ENCODE measurements at places on chromosomes 6 and 20.
A peak's percentile ranks its signal among the peaks of the same experiment; 100 is the strongest.

DNA sequence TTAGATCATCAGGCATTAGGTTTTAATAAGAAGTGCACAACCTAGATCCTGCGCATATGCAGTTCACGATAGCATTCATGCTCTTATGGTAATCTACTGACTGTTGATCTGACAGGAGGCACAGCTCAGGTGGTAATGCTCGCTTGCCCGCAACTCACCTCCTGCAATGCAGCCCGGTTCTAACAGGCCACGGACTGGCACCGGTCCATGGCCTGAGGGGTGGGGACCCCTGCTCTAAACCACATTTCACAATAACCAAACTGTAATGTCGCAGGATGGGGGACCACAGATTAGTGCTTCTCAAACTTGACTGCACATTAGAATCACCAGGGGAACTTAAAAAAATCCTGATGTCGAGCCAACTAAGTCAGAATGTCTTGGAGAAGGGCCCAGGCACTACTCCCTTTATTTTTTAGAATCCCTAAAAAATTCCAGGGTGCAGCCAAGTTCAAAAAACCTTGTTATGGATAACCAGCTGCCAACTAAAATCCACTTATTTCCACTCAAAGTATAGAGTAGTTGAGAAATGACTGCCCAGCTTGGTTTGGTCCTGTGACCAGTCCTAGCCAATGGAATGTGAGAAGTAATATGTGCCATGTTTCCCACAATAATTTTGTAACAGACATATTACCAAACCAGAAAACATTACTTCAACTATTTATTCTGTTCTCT, 3.1 kb downstream of the SHPRH start:
- no peak for DNase-seq

DNA sequence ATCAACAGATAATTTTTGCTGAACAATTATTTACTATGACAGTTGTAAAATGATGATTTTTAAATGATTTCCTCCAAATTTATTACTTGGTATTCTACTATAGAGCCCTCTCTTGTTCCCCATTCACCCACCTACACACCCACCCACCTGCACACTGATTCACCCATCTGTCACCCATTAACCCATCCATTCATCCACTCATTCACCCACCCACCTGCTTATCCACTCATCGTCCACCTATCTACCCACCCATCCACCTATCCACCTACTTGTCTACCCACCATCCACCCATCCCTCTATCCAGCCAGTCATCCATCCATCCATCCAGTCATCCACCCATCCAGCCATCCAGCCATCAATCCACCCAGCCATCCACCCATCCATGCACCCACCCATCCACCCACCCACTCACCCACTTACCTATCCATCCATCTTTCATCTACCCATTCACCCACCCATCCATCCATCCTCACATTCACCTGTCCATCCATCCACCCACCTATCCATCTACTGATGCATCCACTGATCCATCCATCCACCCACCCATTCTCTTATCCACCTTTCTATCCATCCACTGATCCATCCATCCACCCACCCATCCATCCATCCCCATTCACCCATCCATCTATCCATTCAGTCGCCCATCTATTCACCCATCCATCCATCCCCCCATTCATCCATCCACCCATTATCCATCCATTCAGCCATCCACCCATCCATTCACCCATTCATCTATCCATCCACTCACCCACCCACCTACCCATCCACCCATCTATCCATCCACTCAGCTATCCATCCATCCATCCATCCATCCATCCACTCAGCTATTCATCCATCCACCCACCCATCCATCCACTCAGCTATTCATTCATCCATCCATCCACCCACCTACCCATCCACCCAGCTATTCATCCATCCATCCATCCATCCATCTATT, 72.0 kb downstream of the SYNJ2 start:
- no peak for DNase-seq

- no peak for DNase-seq
These were observed 806.3 kb upstream of the GJE1 start for GRCh38 chr6:141326426-141326825.

GRCh38 chr6:80179695-80180094, 73.2 kb downstream of the BCKDHB start:
- DNase-seq, result no peak

- no peak for DNase-seq
These were observed 34.5 kb upstream of the MAS1L start for GRCh38 chr6:29522227-29522626.

GRCh38 chr6:56244528-56245253, 2.7 kb downstream of the COL21A1 start:
- DNase-seq, result no peak

GRCh38 chr6:103729658-103730057, 1130.1 kb downstream of the HACE1 start:
- DNase-seq, result no peak

- no peak for DNase-seq
These were observed 5.2 kb downstream of the VWA7 start for GRCh38 chr6:31771992-31772358.

DNA sequence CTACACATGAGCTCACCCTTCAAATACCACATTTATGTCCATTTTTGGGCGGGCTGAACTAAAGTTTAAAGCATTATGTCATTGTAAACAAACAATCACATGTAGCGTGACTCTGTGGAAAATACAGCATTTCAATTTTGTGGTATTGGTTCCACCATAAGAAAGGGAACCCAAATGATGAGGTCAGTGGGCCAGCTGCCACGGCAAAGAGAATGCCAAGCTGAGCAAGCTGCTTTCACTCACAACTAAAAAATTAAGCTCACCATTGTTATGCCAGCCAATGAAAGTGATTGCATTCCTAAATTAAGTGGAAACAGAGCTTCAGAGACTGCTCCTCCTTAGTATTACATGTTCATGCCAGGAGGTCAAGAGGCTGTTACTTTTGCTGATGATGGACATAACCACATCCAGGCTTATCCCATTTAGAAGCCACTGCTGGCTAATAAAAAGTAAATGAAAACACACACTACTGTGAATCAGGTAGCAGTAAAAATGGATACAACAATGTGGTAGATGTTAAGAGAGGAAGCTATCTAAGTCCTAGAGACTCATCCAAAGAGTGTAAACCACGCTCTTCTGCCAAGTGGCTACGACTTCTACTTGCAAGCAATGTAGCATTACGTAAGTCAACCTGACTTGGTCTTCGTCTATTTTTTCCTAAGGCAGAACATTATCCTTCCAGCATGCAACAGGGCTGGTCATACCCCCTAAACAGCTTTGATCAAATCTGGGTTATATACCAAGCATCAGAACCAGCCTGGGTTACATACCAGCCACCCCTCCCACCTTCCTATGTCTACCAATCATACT, 164.8 kb downstream of the BACH2 start:
- DNase-seq, result no peak

DNA sequence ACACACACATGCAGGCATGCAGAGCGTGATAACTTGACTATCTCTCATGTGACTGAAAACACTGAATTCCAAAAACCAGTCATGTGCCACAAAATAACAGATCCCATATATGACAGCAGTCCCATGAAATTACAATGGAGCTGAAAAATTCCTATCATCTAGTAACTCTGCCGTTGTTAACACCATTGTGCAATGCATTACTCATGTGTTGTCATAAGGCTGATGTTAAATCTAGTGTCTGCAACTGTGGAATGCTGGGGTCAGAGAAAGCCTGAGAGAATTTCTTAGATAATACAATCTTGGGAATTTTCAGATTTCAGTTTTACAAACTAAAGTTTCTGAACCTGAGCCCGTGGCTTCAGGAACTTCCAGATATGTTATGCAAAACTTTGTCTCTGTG, 70.2 kb downstream of the LYRM4 start:
- DNase-seq, result no peak

- no peak for DNase-seq
These were observed 526.0 kb downstream of the EPM2A start for GRCh38 chr6:145209272-145209671.

DNA sequence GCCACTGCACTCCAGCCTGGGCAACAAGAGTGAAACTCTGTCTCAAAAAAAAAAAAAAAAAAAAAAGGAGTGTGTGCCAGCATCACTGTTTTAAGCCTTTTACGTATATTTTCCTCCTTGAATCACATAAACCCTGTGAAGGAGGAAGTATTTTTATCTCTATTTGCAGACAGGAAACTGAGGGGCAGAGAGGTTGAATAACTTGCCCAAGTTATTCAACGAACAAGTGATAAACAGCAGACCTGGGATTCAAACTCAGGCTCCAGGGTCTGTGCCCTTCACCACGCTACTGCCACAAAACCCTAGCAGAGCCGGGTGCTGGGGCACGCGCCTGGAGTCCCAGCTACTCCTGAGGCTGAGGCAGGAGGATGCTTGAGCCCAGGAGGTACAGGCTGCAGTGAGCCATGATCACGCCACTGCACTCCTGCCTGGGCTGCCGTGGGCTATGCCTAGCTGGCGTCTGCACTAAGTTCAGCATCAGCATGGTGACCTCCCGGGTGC, 9.4 kb upstream of the AVP start:
- no peak for DNase-seq

DNA sequence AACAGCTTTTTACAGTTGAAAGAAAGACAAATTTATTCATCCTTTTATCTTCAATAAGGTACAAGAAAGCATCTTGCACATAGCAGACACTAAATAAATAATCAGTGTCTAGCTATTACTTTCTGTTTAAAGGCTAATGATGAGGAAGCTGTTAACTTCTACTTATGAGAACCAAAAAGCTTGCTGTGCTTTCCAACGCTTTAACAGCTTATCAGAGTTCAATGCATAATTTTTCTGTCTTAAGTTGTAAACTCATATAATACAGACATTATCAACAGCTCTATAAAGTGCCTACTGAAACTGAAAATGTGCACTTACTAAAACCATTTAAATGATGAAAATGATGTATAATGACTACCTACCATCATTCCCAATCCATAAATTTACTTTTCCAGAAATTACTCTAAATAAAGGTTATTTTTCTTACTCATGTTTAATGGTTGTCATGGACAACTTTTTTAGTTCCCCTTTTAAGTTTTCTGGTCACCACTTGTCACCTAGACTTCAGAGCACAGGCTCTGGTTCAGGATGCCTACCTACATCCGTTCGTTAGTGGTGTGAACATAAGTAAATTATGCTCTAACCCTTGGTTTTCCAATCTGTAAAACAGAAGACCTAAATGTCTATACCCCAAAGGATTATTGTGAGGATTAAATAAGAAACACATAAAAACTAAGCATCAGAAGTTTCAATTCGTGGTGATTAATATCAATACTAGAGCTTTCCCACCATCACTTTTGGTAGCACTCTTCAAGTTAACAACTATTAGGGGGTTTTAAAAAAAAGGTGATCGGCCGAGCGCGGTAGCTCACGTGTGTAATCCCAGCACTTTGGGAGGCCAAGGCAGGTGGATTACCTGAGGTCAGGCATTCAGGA, 8.0 kb downstream of the PNISR start:
- no peak for DNase-seq

DNA sequence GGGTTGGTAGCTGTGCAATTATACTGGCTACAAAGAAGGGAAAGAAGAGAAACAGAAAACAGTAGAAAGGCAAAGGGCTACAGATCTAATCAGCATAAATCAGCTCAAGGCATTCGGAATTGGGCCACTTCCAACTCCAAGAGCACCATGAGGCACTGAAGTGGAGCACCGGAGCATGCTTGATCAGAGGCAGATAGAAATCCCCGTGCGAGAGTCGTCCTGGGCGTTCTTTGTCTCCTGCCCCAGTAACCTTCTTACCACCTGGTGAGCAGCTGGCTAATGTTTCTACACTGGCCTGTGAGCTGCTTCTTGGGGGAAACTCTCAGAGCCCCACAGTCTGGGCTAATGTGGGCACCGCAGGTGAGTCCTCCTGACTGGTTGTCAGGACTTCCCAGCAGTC, 16.7 kb downstream of the NEDD9 start:
- peak; percentile 24 for DNase-seq

DNA sequence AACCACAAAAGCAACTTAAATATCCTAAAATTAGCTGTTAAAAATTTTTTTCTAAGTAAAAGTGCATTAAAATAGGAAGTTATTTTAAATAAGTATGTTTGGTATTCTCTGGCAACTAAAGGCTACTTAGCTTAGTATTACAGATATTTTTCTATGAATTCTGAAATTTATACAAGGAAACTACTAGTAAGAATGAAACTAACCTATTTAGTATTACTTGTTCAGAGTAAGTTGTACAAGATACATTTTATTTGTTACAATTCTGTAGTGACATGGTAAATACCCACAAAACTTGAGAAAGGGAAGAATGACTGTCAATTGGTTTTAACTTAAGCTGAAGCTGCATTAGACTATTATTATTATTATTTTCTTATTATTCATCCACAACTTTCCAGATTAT, 6.5 kb downstream of the PHIP start:
- no peak for DNase-seq

- DNase-seq, result no peak
These were observed 14.7 kb upstream of the DSP start for GRCh38 chr6:7526755-7527154.

GRCh38 chr6:24997231-24997630, 61.5 kb upstream of the RIPOR2 start:
- DNase-seq, result no peak

- DNase-seq, result no peak
These were observed 129.1 kb downstream of the JARID2 start for GRCh38 chr6:15375018-15375417.

- no peak for DNase-seq
These were observed 3.2 kb downstream of the DSE start for GRCh38 chr6:116373940-116374339.

GRCh38 chr6:83970582-83970981, 63.0 kb upstream of the MRAP2 start:
- no peak for DNase-seq

DNA sequence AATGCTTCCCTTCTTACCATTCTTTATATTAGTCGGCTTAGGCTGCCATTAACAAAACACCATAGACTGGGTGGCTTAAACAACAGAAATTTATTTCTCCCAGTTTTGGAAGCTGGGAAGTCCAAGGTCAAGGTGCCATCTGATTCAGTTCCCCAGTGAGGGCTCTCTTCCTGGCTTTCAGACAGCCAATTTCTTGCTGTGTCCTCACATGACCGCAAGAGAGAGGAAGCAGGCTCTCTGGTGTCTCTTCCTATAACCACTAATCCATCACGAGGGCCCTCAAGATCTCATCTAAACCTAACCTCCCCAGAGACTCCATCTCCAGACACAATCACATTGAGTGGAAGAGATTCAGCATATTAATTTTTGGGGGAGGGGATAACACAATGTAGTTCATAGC, 193.0 kb upstream of the SGK1 start:
- no peak for DNase-seq

DNA sequence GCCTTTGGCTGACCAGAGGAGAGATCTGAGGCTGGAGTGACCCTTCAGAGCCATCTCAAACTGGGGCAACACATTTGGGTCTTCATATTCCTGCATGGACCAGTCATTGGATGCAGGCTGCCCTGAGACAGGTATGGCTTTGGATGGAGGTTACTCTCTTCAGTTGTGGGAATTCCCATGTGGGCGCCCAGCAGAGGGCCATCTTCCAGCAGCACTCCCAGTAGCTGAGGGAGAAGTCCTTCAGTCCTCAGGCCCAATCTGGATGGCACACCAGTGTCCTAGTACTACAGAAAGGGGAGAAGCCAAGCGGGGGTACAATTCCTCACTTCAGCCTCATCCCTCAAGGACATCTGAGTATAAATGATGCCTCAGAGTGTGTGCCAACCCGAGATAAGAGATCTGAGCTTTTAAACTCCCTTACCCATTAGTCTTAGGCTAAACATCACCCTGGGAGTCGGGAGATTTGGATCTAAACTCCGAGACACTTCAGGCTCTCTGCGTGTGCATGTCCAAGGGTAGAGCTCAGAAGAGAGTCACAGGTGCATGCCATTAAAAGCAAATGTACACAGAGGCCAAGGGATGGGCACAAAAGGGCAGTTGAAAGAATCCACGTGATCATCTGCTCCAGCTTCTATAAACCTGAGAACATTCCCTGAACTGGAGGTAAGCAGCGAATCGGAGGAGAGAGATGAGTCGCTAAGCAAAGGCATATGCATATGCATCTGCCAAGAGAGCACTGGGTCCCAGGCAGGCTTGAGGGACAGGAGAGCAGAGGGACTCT, 204.6 kb downstream of the CD83 start:
- peak; percentile 66 for DNase-seq

All from T47D (cell line).